Trophoblast cell (in vitro differentiated cells and primary cell): ENCODE measurements at places on chromosomes 4 and X.

- DNase-seq, result no peak
These were observed 615.8 kb downstream of the TRAM1L1 start for GRCh38 chr4:116469582-116469981.

- no peak for DNase-seq
These were observed 200.8 kb downstream of the GRIA2 start for GRCh38 chr4:157421365-157421764.

DNA sequence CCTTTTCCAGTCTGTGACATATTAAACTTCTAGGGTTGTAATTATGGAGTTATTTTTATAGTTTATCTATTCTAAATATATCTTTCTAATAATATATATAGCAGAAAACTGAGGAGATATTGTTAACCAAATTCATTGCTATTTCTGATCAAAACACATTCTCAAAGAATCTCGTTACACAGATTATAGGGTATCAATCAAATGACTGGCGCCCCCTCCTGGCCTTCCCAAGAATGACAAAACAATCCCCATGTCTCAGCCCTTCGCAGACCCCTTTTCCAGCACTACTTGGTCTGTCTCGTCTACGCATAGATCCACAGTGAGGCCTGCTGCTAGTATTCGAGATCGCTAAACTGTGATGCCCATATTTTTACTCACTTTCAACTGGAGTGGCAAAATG, 209.3 kb downstream of the GPC3 start:
- no peak for DNase-seq

GRCh38 chr4:123299212-123299691, 97.3 kb upstream of the SPRY1 start:
- peak; percentile 76 for DNase-seq

DNA sequence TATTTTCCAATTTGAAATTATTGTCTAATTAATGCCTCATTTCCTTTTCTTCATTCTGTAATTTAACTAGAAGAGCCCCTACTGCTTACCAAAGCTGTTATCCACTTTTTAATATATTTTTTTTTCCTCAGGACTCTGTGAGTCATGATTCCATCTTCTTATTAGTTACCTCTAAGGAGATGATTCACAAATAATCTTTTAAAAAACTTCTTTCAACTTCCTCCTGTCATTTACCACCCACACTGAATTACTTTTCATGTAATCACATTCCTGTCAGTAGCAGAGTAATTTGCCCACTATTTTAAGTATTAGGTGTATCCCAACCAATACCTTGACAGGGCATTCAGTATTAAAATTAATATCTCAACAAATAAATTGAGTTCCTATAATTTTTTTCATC, 470.9 kb upstream of the ADGRL3 start:
- no peak for DNase-seq

- DNase-seq, result no peak
These were observed 885.7 kb upstream of the ADGRL3 start for GRCh38 chr4:60314416-60314815.
